ENCODE measurements at places on chromosomes 16 and 17.

- DNase-seq, result no peak
These were observed 386.5 kb downstream of the SLC39A11 start for GRCh38 chr17:72705905-72706395.

DNA sequence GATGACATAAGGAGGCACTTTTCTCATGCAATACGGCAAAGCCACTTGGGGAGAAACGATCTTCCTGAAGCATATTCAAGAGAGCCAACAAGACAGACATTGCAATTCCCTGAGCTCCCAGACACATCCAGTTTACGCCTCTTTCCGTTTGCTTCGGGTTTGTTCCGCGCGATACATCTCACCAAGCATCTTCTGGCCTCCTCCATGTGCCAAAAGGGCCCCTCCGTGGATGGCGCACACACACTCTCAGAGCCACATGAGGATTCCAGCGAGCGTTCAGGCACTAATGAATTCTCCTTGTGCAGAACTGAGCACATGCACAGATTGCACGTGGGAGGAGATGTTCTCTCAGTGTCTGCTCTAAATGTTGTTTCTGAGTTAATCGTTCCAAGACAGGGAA, 146.7 kb upstream of the SHISA6 start:
- DNase-seq, result no peak

DNA sequence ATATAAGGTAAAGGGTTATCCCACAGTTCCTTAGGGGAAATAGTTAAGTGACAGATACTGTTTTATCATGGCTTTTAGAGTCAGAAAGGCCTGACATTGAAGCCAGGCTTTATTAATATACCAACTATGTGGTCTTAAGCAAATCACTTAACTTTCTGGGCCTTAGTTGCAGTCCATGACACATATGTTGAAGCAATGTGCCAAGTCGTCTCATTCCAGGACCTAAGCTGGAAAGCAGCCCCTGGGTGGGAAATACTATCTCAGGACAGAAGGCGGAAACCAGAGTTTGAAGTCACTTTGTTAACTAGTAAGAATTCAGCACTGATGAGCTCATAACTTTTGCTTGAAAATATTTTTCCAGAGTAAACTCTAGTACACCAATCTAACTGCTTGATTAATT, 80.0 kb downstream of the USP32 start:
- DNase-seq, result no peak

DNA sequence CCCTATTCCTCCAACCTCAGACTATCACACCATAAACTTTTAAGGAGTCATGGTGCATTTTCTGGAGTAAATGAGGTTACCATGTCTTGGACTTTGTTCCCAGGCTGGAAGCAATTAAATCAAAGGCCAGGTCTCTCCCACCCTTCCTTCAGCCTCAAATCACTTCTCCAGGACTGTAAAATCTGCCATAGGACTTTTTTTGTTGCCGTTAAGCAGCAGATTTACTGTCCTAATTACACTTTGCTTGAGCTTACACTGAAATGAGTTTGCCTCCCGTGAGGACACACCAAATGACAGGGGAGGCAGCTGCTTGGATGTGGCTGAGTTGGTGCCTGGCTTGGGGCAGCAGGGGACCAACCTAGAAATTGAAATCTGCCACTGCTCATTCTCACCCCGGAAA, 14.7 kb downstream of the DCAKD start:
- no peak for DNase-seq

DNA sequence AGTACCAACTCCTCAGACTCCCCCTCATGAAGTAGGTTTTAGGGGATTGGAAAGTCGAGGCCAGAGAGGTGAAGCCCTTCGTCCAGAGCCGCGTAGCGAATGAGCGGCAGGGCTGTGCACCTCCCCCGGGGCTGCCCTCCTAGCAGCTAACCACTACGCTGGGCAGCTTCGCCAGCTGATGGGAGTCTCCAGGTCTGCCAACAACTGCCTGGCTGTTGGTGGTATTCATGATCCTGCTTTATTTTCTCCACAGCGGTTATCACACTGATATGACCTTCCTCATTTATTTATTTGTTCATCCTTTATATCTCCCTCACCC, 773 bp upstream of the NETO2 start:
- DNase-seq, result no peak

GRCh38 chr17:27282054-27282551, 11.8 kb upstream of the WSB1 start:
- DNase-seq, result no peak

- DNase-seq, result no peak
These were observed 22.4 kb upstream of the SLC38A10 start for GRCh38 chr17:81317530-81317821.

- no peak for DNase-seq
These were observed 27.1 kb upstream of the IL21R start for GRCh38 chr16:27374804-27375425.
